ENCODE measurements at places on chromosomes 16 and 17.
A peak's percentile ranks its signal among the peaks of the same experiment; 100 is the strongest.

- DNase-seq, result no peak
These were observed 42.5 kb upstream of the TANC2 start for GRCh38 chr17:62923258-62924150.

DNA sequence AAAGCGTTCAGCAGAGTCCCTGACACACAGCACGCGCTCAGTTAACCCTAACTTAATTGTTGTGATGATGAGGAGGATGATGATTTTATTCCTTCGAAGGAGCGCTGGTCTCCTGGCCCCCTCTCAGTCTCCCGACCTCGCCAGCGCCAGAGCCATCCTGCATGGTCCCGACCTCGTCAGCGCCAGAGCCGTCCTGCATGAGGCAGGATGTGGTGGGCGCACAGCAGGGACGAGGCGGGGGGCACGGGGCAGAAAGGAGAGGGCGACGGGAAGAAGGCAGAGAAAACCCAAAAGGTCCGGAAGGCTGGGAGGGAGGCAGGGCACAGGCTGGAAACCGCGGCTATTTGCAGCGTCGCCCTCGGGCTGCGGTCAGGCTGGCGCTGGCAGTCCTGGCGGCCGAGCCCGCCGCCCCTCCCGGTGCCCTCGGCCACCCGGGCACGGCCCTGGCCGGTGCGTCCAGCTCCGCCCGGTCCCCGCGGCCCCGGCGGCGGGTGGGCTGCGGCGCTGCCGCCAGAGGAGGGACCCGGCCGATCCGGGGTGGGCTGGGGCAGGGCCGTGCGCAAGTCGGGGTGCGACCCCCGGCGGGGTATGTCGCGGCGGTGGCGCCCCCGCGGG is 3.0 kb upstream of the TAC4 start:
- DNase-seq, result no peak

DNA sequence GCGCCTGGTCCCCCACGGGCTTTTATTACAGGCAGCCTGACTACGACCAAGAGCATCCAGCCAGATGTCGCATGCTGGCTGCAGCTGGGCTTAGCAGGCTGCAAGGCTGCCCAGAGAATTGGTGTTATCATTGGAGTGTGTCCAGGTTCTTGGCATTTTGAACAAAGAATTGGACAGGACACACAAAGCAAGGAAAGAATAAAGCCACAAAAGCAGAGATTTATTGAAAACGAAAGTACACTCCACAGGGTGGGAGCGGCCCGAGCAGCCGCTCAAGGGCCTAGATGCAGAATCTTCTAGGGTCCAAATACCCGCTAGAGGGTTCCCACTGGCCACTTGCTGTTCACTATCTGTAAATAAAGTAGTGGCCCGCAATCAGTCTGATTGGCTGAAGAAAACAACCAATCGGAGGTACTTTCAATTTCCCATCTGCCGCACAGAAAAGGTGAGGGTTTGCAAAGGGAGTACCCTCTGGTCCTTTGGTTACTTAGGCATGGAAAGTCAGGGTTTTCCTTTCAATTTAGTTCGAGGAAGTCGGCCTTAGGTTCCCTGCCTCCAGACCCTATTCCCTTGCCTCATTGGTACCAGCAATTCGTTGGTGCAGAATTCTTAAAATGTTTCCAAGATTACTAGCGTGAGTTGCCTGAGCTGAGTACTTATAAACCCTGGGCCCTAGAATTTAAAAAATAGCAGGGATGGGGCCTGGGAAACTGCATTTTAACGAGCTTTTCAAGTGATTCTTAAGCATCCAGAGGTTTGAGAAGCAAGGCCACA is 38.5 kb upstream of the CNEP1R1 start:
- no peak for DNase-seq

DNA sequence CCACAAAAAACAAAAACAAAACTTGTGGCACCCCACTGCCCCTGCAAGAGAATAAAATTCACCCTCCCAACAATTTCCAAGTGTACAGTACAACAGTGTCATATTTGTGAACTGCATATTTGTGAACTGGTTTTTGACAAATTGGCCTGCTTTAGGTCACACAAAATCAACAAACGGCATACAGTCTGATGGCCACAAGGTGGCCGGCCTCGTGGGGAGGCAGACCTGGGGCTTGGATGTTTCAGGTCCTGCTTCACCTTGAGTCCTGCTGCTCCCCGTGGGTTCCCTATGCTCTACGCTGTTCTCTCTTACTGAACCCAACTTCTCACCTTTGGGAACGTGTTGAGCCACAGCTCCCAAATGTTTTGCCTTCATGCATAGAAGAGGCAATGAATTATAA is 102.2 kb downstream of the CDK5R1 start:
- DNase-seq, result no peak

GRCh38 chr17:6460531-6461161 is 16.4 kb downstream of the PIMREG start:
- no peak for DNase-seq

- DNase-seq, result peak; percentile 48
These were observed at the start of gene PLLP for GRCh38 chr16:57284209-57284951. Gene PLLP, minus strand, starts transcription at chr16:57284672. Its CDS starts 132 bp downstream, at chr16:57284540.

DNA sequence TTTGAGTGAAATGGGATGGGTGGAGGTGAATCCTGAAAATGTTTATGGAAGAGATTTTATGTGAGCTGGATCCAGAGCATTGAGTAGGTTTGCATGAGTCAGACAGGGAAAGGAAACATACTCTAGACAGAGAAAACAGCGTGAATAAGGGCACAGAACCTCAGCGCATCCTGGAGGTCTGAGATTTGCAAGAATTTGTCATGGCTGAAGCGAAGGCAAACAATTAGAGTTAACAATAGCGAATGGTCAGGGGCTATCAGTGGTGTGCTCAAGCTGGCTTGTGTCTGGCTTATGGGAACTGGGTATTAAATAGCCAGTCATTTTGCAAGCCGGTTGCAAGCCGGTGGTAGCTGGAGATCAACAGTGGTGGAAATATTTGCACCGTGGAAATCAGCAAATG is 36.4 kb downstream of the MAP2K6 start:
- DNase-seq, result no peak

DNA sequence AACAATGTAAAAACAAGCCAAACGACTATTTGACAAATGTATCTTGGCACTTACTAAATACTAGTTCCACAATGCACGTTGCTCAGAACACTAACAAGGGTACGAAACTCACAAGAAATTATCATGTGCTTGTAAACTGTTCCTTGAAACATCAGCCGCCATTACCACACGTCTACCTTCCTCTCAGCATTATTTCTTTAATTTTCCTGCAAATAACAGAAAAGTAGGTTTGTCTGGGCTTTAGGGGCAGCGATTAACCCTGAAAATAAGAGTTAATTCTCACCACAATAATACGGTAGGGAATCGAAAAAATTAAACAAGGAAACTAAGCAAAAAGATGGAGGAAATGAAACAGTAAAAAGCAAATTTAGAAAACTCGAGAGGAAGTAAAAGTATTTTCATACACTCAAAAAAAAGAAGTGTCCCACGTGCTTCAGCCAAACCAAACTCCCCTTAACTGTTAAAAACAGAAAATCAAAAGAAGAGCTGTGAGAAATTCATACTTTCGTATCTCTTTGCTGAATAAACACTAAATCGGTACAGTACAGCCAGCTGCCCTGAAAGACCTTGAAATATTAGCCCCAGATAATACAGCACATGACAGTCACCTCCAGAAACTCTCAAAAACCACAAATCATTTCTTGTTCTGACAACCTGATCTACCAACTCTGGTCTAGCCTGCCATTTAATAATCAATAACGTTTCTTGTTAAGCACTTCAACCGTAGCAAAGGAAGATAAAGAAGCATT is 1.2 kb downstream of the ARHGAP17 start:
- DNase-seq, result no peak

GRCh38 chr16:53888222-53888621 is 184.3 kb downstream of the FTO start:
- no peak for DNase-seq

- DNase-seq, result no peak
These were observed 152.4 kb upstream of the FOXF1 start for GRCh38 chr16:86357950-86358349.

DNA sequence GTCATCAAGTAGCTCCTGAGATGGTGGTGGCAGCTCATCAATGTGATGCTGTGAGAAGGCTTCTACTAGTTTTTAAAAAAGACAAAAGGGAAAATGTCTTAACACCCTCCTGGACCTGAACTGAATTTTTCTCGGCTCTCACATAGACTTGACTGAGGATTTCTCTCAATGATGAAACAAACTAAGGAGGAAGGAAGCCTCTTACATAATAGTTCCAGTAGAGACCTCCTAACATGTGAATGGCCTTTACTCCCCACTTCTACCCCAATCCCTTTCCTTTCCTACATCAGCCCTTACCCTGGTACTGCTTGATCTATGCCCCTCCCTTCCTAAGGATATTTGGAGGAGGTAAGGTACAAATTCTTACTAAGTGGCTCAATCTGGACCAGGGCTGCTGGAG is 54.8 kb upstream of the MTMR4 start:
- no peak for DNase-seq

GRCh38 chr16:84554627-84555328 is 50.3 kb upstream of the MEAK7 start:
- DNase-seq, result no peak

- DNase-seq, result no peak
These were observed 11.7 kb upstream of the ZNF594 start for GRCh38 chr17:5203178-5203907.

DNA sequence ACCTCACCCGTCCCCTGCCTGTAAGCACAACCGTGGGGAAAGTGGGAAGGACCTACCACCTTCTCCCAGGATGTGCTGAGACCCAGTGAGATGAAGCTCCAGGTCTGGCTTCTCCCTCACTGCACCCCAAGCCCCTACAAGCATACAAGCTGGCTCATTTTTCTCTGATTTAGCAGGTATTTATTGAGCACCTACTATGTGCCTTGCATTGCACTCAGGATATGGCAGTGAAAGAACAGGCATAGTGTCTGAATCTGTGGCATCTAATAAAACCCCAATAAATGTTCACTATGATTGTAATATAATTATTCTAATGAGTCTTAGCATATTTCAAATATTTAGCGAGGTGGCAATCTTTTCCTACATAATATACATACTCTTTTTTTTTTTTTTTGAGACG is 84.5 kb downstream of the LITAF start:
- DNase-seq, result no peak

GRCh38 chr17:71799657-71800056 is 321.2 kb upstream of the SOX9 start:
- DNase-seq, result no peak

GRCh38 chr17:47810200-47810821 is 11.3 kb downstream of the OSBPL7 start:
- DNase-seq, result no peak

DNA sequence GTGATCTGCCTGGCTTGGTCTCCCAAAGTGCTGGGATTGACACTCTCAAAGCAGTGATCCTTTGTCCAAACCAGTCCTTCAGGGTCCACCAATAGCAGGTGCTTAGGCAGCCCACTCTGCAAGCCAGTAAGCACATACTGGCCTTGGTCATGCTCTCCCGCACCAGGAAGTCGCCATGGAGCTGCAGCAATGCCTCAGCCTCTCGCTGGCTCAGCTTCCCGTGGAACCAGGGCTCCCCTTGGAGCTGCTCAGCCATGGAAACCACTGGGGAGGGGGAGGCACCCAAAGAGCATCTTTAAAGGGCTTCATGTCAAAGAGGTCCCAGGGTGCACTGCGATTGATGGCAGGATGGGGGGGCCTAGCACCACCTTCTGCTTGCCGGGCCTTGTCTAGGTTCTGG is 9.6 kb upstream of the UBTF start:
- no peak for DNase-seq

DNA sequence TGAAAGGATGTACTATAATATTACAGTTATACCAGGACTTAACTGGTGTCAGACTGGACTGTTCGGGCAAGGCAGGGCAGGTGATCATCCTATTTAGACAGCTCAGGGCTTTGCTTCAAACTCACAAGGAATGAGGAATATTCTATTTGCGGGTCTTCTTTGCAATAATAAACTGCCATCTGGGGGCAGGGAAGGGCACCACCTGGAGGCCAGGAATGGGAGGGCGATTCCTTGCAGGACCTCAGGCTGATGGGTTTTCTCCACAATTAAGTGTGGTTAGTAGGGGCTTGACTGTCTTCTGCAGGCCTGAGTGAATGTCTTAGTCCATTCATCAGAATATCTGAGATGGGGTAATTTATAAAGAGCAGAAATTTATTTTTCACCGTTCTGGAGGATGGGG is 424.1 kb downstream of the CA10 start:
- no peak for DNase-seq

DNA sequence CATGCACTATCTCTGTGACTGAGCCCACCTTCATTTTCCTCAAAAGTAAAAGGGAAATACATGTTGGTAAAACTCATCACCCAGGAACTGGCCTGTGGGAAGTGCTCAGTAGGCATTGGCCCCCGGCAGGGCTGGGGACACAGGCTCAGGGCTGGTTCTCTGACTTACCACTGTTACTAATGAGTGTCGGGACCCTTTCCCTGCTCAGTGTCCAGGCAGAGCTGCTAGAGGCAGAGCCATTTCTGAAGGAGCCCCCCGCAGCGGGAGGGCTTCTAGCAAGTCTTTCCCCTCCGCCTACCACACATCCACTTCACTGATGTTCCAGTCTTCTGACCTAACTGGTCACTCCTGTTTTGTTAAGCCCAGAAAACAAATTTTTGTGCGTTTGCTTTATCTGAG is 1.7 kb upstream of the PEMT start:
- DNase-seq, result no peak

- DNase-seq, result no peak
These were observed 4.8 kb downstream of the LIMD2 start for GRCh38 chr17:63694950-63695773.

DNA sequence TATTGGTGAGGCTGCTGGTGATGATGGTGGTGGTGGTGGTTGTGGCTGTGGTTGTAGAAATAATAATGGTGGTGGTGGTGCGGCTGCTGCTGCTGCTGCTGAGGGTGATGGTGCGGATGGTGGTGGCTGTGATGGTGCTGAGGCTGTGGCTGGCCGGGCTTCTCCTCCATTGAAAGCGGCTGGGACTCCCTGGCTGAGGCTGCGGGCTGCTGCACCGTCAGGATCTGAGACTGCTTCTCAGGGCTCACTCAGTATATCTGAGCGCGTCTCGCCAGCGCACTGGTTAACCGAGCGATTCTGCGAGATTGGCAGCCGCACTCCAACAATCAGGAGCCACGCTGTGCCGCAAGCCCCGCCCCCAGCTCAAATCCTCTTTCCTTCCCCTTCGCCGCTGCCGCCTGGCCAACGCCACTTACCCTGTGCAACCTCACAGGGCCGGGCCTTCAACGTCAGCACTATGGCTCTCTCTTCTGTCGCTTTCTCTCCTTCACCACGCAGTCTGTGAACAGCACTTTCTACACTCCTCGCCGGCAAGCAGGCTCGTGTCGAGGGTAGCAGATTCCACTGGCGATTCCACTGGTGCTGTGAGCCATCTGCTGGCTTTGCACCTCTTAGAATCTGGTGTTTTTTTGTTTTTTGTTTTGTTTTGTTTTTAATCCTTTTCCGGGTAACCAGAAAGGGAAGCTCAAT is at the start of gene NUFIP2:
Gene NUFIP2 (minus strand): TSS at position 259 of the 690 bp plus-strand sequence. CDS start 89 bp downstream, at position 170.
- DNase-seq, result peak; percentile 92

- DNase-seq, result no peak
These were observed 33.1 kb downstream of the CACNG3 start for GRCh38 chr16:24289166-24289700.

All from stimulated activated CD4-positive, alpha-beta T cell treated with anti-CD3 and anti-CD28 coated beads, Interleukin-1b, Interleukin-23, amount 100 ng/mL, for 1 hour (primary cell).